ENCODE measurements at places on chromosomes 5 and 9.

DNA sequence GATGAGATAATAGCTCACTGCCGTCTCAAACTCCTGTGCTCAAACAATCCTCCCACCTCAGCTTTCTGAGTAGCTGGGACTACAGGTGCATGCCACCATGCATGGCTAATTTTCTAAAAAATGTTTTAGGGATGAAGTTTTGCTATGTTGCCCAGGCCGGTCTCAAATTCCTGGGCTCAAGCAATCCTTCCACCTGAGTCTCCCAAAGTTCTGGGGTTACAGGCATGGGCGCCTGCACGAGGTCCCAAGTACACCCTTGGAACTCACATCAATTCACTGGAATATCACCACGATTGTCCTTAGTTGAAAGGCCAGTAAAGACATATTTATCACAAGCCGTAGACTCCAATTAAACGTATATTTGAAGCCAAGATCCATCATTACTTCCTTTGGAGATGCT is 184.6 kb downstream of the IRX1 start:
- no peak for DNase-seq

GRCh38 chr5:10578293-10578665 is 14.4 kb downstream of the ANKRD33B start:
- no peak for DNase-seq

DNA sequence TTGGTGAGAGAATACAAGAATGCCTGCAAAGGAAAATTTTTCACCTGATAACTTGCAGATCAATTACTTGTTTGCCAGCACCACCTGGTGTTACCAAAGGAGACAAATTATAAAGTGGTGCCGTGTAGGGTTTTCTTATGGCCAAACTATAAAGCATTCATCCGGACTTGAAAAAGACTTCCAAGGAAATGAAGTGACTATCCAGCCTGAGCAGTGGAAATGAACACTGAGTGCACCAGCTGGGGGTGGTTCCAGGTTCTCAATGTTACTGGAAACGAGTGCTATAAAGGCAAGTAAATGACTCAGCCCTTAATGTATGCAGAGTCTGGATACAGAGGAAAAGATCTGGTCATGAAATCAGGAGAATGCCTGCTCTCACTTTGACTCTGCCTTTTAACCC is 113.1 kb downstream of the DNAH5 start:
- no peak for DNase-seq

- no peak for DNase-seq
Observed at GRCh38 chr5:113166261-113166660, 189.7 kb downstream of the DCP2 start.

- DNase-seq: no peak
Observed at GRCh38 chr9:129879991-129880653, 44.9 kb downstream of the USP20 start.

GRCh38 chr5:180632768-180633167 is 16.6 kb downstream of the FLT4 start:
- DNase-seq: no peak
